ENCODE measurements at places on chromosomes 1 and 21.
A peak's percentile ranks its signal among the peaks of the same experiment; 100 is the strongest.

- peak; percentile 93 for DNase-seq
Observed at GRCh38 chr1:43974443-43975248, at the start of gene ATP6V0B. Gene ATP6V0B, plus strand, starts transcription at chr1:43974960. Its CDS starts 81 bp downstream, at chr1:43975041.

GRCh38 chr1:9688599-9688998 lies 37.1 kb downstream of the PIK3CD start:
- DNase-seq, result no peak

- DNase-seq, result no peak
Observed at GRCh38 chr1:2413495-2414296, 1.3 kb upstream of the PEX10 start.

GRCh38 chr1:47661040-47661439 lies 223.2 kb downstream of the FOXD2 start:
- DNase-seq, result no peak

DNA sequence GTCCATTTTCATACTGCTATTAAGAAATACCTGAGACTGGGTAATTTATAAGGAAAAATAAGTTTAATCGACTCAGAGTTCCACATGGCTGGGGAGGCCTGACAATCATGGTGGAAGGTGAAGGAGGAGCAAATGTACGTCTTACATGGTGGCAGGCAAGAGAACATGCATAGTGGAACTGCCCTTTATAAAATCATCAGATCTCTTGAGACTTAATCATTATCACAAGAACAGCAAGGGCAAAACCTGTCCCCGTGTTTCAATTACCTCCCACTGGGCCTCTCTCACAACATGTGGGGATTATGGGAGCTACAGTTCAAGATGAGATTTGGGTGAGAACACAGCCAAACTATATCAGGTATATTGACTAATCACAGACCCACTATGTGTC lies 370.2 kb upstream of the USP24 start:
- no peak for DNase-seq

GRCh38 chr1:69263921-69264391 lies 303.8 kb upstream of the LRRC7 start:
- DNase-seq, result no peak

DNA sequence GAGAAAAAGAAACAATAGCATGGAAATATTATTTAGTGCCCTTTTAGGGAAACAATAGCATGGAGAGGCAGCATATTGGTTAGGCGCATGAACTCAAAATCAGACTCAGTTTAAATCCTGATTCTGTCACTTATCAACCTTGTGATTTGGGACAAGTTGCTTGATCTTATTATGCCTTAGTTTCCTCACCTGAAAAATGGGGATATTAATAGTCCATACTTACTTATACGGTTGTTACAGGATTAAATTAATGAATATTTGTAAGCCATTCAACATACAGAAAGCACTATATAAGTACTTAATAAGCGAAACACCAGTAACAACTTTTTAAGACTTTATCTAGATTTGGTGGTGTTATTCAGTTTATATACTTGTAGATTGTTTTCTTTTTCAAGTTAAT lies 1.2 kb downstream of the TSEN15 start:
- DNase-seq, result no peak

DNA sequence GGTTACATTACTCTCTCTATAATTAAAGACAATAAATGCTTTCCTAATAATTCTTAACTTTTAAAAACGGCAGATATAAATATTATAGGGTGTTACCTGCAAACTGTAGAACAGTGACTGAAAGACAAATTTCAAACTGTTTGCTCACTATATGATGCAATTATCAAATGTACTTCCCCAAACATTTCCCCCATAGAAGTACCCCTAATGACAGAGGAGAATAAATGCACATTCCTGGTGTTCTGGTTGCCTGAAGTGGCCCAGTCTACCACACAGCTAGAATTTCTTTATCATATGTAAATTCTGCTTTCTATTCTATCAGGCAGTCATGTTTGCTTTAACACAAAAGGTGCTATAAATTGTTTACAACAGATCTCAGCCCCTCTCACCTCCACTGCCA lies 70.4 kb downstream of the VAV3 start:
- no peak for DNase-seq

DNA sequence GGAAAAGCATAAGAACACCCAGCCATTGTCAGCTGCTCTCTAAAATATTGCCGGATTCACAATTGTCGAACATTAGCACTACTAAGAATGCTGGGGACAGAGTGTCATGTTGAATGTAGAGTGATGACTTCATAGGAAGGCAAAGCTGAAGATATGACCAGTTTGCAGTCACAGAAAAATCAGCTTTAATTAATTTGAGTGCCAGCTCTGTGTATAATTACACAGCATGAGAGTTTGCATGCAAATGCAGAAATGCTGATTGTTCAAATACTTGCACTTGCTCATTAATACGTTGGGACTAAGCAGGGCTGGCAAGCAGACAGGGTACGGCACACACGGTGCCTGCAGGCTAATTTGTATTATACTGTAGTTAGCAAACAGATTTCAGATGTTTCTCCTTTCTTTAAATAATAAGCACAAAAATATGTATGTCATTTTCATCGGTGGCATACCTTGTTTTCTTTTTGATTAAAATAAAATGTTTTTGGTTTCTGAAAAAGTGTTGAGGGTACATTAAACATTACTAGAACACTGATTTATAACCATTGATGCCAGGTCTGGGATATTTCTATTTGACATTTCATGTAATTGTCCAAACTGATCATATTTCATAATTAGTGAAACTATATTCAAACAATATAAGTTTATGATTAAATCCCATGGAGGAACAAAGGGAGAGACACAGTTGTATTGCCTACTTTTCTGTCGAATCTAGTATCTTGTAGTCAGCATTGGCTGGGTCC lies 99.8 kb upstream of the ADGRL2 start:
- DNase-seq, result no peak

DNA sequence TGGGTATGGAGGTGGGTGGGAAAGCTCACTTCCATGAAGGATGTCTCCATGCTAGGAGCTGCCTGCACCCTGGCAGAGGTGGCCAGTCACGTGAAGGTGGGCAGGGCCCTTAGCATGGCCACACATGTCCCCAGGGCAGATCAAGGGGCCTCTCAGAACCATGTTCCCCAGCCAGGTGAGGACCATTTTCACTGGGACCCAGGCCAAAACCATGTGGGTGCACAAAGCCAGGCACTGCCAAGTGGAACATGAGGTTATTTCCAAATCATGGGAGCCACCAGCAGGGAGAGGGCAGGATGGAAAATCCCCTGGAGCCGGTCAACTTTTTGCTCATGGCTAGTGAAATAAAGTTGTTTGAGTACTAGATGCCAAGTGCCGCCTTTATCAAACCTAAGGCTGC lies 9.7 kb downstream of the ZNF692 start:
- DNase-seq, result no peak

- no peak for DNase-seq
Observed at GRCh38 chr1:181926697-181927096, 134.8 kb downstream of the ZNF648 start.

- DNase-seq, result no peak
Observed at GRCh38 chr1:205800427-205800826, 12.6 kb downstream of the SLC41A1 start.

- no peak for DNase-seq
Observed at GRCh38 chr1:203307641-203308126, 2.4 kb downstream of the BTG2 start.

DNA sequence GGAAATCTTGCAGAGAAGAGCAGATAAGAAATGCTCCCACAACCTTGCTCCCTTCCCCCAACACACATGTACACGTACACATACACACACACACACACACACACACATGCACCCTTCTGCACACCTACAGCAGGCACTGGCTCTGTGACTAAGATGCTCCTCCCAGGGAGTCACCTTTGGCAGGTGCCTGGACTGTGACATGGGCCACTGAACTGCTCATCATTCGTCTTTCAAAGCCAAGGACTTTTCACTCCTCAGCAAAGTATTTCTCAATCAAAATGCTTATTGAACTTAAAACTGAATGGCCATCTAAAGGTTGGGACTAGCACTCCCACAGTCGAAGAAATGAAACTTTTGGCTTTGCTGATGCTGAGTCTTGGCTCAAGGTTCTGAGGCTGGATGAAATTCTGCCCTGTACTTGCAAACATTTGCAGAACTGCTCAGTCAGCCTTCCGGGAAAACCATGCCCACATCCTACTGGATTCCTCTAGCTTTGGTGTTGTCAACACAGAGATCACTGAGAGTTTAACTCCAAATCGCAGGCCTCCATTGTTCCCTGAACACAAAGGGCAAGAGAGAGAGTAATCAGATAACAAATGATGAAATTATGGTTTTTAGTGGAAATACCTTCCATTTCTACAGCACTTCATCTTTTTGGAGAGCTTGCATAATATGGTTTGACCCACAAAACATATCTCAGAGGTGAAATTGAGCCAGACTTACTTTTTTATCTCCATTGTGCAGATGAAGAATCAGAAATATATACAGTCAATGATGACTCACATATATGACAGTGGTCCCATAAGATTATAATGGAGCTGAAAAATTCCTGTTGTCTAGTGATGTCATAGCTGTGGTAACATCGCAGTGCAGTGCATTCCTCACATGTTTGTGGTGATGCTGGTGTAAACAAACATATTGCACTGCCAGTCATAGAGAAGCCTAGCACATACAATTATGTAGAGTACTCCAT lies 72.4 kb upstream of the BCAR3 start:
- DNase-seq, result no peak

GRCh38 chr1:62037274-62037673 lies 157.4 kb upstream of the L1TD1 start:
- no peak for DNase-seq

DNA sequence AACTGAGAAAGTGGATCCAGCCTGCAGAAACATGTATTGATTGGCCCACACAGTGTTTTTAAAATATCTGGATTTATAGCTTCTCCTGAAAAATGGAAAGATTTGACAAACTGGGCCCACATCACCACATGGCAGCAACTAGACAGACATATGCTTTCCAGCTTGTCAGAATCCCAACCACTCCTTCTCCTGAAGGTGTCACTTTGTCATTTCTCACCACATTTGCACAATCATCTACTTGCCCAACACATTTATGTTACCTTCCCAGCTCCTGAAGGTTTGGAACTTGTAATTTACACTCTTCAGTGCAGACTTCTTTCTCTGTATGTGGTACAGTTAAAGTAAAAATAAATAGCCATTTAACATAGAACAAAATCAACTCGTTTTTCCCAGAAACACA lies 126.1 kb upstream of the KIAA1614 start:
- no peak for DNase-seq

GRCh38 chr1:162310337-162310736 lies 66.3 kb downstream of the SPATA46 start:
- no peak for DNase-seq

GRCh38 chr1:242546849-242547729 lies 22.6 kb upstream of the PLD5 start:
- DNase-seq, result no peak

GRCh38 chr1:93904228-93904627 lies 5.0 kb downstream of the GCLM start:
- DNase-seq, result no peak

GRCh38 chr1:88016947-88017346 lies 667.1 kb upstream of the PKN2 start:
- DNase-seq, result no peak

- DNase-seq, result no peak
Observed at GRCh38 chr21:19510653-19511052, 1107.1 kb upstream of the TMPRSS15 start.

DNA sequence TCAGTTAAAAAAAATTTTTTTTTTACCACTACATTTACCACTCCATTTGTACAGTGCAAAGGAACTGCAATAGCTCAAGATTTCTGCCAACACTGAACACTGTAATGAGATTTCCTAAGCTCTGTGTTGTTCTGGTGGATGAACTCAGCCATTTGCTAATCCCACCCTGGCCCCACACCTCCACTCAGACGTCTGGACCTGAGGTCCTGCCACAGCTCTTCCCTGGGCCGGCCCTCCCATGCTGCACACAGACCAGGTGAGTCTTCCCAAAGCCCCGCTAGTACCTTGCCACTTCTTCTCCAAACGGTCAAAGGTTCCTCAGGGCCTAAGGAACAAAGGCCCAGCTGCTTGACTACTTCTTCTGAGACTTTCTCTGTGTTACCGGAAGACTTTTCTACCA lies 56.4 kb downstream of the SLC45A1 start:
- DNase-seq, result no peak

DNA sequence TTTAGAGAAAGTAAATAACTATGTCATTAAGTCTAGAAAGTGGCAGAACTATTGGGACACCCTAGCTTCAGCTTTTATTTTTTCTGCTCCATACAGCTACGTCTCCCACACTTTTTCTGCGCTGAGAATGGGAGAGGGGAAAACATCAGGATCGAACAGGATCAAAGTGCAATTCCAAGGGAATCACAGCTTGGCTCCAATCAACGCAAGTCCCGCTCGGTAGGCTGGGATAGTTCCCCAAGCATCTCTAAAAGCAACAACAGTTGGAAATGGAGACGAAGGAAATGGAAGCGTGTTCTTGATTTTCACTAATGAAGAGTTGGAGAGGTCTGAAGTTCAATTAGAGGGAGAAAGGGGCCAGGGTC lies 536 bp downstream of the HMGCL start:
- no peak for DNase-seq

DNA sequence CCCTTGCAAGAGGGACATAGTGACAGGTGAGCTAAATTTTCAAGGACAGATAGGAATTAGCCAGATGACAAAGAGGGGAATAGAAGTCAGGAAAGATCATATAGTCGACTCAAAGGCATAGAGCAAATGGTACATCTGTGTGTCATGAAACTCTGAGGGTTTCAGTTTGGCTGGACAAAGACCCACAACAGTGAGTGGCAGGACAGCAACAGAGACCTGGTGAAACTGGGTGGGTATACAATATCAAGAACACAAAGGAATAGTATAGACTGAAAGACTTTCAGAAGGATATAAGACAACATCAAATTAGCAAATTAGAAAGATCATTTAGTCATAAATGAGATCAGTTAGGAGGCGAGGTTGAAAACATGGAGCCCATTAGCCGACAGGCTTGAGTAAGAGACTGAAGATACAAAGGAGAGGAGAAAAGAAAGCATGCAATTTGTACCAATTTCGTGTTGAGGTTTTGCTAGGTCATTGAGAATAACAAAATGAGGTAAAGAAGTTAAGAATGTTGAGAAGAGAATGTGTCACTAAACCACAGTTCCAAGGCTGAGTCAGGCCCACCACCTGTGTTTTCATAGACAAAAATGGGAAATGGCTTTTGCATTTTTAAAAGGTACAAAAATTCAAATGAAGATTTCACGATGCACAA lies 213.8 kb downstream of the HHIPL2 start:
- no peak for DNase-seq

DNA sequence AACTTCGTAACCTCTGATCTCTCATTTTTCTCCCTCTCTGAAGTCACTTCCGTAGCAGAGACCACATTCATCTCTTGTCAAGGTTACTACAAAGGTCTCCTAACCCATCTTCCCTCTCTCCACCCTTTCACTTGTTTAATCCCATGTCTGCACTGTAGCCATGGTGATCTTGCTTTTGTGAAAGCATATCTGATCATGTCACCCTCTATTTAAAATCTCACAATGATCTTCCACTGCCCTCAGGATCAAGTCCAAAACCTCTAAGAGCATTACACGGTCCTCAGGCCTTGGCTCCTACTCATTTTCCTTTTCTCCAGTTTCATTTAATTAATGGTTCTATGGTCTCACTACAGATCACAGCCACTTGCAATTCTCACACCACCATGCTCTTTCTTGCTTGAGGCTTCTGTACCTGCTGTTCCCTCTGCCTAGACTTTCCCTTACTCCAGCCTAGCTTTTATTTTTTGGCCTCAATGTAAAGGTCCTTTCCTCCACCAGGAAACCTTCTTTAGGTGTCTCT lies 12.1 kb downstream of the ARHGEF11 start:
- no peak for DNase-seq

Measured in activated CD8-positive, alpha-beta memory T cell treated with anti-CD3 and anti-CD28 coated beads for 1 hour (primary cell).